GDM1 (cell line): ENCODE measurements at places on chromosomes 12 and 14.

DNA sequence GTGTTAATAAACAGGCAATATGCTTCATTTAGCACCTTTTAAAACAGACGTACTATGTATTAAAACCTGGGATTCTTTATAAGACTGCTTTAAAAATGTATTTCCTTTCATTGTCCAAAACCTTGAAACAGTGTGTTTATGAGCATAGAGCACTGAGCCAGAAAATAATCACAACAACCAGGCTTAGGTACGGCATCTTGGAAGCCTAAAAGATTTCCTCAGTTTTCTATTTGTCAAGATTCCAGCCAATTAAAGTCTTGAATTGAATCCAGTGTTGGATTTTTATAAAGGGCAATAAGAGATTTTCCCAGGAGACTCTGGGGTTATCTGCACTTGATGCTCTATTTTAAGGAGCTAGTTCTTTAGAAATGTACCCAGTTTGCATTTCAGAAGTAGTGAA lies 80.3 kb downstream of the GRIP1 start:
- no peak for DNase-seq

DNA sequence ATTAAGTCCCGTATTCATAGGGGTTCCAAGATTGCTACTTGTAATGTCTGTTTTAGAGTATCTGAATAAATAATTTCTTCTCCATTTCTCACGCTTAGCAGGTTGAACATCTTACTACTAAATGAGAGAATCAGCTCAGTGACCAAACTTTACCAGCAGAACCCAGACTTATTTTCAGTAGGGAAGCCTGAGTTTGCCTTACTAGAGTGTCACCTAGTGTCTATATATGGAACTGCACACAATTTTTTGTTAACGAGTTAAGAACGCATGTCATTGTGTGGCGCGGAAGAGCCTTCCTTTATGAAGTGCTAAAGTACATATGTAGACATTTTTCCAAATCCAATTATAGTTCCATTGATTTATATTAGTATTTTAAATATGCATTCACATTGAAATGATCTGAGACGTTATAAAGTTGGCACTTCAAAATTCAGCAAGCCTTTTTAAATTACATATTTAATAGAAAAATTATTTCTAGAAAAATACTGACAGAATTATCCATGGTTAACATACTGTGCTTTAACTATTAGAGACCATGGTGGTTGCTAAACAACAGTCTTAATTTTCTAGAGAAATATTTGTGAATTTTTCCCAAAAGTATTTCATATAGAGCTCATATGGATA lies 88.3 kb downstream of the RPS29 start:
- DNase-seq: peak; percentile 40

- no peak for DNase-seq
Observed at GRCh38 chr12:11563785-11564739, 85.4 kb upstream of the ETV6 start.

- DNase-seq: no peak
Observed at GRCh38 chr14:100602621-100603230, 15.5 kb upstream of the BEGAIN start.

DNA sequence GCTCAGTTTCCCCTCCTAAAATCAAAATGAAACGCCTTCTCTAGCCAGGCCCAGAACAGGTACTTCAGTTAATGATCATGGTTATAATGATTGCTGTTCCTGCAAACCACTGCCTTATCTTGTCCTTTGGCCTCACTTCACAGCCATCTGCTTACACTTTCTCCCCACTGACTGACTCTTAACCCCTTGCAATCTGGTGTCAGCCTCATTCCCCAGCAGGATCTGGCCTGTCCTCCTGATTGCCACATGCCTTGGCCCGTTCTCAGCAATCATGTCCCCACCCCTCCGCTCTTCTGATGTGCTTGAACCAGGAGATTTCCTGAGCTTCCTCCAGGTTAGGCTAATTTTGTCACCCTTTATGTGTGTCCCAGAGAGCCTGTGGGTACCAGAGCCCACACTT lies 64.5 kb downstream of the KCNA1 start:
- no peak for DNase-seq

- DNase-seq: no peak
Observed at GRCh38 chr12:102811110-102811737, 105.8 kb downstream of the PAH start.

GRCh38 chr12:115433014-115433634 lies 749.1 kb upstream of the TBX3 start:
- no peak for DNase-seq
